ENCODE measurements at places on chromosomes 1 and 21.
A peak's percentile ranks its signal among the peaks of the same experiment; 100 is the strongest.

- DNase-seq = no peak
Measured at GRCh38 chr1:205122489-205122882, 708 bp upstream of the RBBP5 start.

DNA sequence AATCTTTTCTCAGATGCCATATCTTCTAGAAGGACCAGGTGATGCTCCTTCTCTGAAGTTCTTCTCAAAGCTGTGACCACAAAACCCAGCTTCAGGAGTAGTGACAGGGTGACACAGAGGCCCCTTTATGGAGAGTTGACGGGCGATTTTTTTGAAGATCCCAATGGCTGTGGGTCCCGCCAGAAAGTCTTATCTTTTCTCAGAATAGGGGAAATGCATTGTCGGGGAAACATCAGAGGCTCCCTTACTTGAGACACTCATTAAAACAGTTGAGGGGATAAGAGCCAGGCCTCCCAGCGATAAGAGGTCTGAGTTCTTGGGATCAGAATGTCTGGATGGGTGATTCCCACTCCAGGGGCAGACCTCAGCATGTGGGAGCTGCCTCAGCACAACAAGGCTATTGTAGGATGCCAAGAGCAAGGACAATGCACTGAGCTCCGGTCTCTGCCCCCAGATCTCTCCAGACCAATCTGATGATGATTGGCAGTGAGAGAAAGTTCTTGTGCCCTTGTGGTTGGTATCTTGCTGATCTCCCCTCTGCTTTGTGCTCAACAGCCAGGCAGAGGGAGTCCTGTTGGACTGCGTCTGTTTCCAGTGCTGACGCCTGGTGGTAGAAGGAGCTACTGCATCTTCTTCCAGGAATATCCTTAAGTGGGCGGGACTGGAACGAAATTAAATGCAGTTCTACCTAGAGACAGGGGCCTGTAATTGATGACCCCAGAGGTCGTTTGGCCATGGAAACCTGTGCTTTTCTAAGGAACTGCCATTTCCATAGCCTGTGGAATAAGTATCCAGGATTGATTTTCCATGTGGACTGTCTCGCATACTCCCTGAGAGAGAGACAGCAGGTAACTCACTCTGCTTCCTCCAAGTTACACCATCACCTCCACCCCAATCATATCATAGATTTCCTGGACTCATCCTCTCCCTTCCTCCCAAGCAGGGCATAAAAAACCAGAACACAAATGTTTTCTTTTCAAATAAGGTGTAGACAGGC lies 6.8 kb upstream of the ACKR1 start:
- DNase-seq = peak; percentile 92

DNA sequence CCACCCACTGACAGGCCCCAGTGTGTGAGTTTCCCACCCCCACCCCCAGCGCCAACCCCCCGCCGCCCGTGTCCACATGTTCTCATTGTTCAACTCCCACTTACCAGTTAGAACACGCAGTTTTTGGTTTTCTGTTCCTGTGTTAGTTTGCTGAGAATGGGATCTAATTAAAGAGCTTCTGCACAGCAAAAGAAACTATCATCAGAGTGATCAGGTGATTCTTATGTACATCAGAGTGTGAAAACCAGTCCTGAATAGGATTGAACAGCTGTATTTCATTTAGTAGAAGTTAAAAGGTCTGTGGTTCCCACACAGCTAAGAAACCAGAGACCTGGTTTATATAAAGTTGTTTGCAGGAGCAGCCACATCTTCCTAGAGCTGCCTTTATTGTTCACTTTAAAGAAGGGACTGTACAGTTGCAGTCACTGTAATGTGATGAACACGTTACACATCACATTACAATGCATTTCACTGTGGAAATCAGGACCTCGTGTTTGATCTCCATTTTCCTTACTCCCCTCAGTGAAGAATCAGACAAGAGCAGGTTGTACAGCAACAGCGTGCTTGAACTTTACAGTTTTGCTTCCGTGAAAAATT lies 1.2 kb downstream of the GBP6 start:
- DNase-seq = no peak

- no peak for DNase-seq
Measured at GRCh38 chr1:191546803-191547202, 611.5 kb upstream of the RGS18 start.

DNA sequence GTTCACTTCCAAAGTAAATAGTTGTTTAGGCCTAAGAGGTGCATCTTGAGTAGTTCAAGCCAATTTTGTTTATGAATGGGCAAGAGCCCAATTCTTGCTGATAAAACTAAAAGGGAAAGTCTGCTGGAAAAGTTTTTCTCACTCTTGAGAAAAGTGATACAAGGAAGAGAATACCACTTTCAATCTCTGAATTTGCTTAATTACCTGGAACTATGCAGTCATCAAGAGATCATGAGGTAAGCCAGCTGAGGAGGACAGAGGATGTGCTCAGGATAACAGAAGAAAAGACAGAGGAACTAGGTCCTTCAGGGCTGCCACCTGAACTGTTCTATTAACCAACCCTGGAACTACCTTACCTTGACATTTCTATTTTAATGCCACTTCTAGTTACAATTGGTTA lies 42.2 kb downstream of the ILDR2 start:
- DNase-seq = no peak

GRCh38 chr1:211182746-211183145 lies 48.8 kb upstream of the KCNH1 start:
- no peak for DNase-seq

DNA sequence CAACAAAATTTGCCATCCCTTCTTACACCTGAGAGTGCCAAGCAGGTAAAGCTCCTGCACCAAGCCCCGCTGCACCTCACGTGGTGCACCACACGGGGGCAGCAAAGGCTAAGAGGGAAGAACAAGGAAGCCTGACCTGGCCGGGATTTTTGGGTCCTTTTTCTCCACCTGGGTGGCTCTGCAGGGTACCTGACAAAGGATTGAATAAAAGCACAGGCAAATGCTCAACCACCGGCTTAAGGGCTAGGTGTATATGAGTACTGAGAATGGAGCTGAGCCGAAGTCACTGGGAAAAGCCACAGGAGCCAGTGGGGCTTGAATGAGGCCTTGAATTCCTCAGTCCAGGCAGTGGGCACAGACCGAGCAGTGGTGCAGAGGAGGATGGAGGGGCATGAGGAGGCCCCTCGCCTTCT lies 36.4 kb downstream of the ZNF697 start:
- peak; percentile 67 for DNase-seq

- DNase-seq = peak; percentile 34
Measured at GRCh38 chr1:172588296-172589291, 55.6 kb downstream of the SUCO start.

DNA sequence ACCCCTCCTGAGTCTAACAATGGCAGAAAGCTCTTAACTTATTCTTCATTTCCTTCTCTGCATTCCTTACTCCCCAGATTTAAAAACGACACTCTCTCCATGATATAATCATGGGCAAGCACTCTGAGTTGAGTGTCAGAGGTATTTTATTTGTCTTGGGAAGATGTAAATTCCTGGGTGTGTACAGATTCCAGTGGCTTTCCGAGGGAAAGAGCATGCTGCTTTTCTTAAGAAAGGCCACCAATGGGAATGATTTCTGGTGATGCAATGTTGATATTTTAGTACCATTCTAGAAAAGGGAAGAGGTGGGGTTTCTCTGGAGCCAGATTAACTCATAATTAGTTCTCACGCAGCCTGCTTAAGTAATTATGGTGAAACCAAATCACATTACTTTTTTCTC lies 47.8 kb upstream of the BTG3 start:
- DNase-seq = no peak

DNA sequence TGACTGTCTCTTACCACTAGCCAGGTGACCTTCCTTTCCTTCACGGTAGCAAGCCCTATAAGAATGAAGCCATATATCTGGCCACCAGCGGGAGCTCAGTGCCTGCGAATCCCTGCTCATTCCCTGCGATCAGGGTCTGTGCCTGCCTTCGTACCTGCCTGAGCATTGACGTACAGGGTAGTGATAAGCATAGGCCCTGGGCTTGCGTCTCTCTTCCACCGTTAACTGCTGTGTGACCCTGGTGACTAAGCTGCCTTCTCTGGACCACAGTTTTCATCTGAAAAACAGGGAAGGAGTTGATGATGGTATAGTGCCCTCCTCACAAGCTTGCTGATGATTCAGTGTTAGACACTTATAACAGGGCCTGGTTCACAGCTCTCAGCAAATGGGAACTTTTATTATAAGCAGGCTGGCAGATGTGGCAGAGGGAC lies 4.1 kb downstream of the ZC3H12A start:
- peak; percentile 16 for DNase-seq

- no peak for DNase-seq
Measured at GRCh38 chr1:54328066-54328636, 78.0 kb downstream of the SSBP3 start.

GRCh38 chr1:111867868-111868440 lies 112.3 kb downstream of the DDX20 start:
- DNase-seq = no peak

DNA sequence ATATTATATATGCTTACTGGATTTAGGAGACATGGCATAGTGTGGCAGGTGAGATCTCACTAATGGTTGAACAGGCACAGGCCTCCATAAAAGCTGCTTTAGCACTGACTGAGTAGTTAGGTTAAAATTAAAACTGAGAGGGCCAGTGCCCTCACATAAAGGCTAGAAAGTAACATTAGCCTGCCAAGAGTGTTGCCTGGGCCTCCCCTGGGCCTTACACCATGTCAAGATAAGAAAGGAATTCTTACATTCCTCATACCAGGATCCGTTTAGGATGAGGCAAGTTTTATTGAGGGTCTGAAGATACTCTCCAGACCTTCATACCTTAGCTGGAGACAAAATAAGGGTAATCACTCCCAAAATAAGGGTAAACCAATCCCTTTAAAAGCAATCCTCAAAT lies 1011.8 kb downstream of the PLA2G4A start:
- no peak for DNase-seq

DNA sequence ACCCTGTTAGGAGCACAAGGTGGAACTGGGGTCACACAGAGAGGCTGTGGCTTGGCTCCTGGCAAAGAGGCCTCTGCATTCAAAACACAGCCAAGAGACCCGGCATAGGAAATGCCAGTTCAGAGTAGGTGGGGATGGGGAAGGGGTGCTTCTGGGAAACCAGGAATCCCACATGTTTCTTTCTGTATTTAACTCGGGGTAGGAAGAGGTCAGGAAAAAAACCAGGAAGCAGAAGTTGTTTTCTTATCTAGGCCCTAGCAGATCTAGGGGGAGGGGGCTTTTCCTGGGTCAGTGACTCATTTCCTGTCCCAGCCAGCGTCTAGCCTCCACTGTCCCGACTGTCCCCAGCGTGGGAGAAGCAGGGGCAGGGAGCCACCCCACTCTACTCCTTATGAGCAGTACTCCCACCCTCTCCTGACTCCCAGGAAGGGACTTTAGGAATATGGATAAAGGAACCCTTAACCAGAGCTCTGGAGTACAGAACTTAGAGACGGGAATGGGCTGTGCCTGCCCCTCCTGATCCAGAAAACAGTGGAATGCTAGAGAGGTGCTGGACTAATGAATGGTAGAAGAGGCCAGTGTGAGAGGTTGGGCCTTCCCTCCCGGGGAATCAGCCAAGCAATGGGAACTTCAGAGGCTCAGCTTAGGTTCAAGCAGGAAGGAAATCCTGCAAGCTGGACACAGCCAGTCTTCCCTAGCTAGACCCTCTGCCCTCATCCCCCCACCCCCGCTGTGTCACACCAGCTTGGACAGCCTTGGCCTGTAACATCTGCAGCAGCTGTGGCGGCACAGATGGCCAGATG lies 5.7 kb downstream of the FHL3 start:
- DNase-seq = peak; percentile 81

GRCh38 chr1:23167353-23168078 lies 1.1 kb downstream of the LUZP1 start:
- peak; percentile 34 for DNase-seq

DNA sequence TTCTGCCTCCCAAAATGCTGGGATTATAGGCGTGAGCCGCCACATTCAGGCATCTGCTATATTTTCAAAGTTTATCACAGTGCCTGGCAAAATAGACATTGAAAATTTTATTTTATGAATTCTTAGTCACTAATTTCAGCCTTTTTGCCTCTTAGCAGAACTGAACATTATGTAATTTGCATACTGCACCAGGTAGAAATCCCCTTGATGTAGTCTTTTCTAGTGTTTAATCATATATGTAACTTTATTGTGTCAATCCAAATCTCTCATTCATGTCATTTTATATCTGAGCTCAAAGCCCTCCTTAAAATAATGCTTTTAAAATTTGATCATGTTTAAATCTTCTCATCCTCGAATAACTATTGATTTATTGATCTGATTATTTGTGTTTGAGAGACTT lies 19.2 kb downstream of the WDTC1 start:
- DNase-seq = no peak

DNA sequence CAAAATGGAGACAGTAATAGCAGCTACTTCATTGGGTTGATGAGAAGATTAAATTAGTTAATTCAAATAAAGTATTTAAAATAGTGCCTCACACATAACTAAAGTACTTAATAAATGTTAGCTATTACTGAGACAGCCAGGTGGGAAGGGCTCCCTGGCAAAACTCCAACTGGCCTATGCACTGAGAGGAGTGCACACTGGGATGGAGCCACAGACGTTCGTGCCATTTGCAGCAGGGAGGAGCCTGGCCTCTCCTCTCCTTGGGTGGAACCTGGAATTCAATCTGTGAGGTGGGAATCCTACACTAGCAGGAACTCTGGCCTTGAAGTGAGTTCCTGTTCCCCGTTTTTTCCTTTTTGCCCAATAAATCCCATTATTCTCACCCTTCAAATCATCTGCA lies 28.1 kb downstream of the SLC5A9 start:
- DNase-seq = no peak

- peak; percentile 49 for DNase-seq
Measured at GRCh38 chr1:221435504-221435904, 306.4 kb downstream of the DUSP10 start.

DNA sequence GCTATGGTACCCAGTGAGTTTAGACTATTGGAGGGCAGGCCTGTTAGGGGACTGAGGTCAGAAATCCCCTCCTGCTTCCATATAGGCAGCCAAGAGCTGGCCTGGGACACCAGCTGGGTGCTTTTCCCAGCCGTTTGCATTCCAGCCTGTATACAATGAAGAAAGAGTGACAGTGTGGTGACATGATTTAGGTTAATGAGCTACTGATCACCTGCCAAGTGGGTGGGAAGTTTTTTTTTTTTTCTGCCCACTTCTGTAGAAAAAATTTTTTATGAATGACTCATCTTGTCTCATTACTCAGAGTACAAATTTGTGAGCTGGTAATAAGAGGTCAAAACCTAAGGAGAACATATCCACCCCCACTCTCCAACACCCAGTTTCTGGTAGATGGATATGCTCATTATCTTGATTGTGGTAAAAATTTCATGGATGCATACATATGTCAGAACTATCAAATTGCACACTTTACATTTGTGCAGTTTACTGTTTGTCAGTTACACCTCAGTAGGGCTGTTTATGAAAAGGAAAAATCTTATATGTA lies 16.4 kb upstream of the CGN start:
- peak; percentile 42 for DNase-seq
